ENCODE measurements at places on chromosomes 6 and 20. TPM values are rescaled to one million over a fixed set of nuclear protein-coding genes. Genes with fewer than 3 reads are reported as not detected.

DNA sequence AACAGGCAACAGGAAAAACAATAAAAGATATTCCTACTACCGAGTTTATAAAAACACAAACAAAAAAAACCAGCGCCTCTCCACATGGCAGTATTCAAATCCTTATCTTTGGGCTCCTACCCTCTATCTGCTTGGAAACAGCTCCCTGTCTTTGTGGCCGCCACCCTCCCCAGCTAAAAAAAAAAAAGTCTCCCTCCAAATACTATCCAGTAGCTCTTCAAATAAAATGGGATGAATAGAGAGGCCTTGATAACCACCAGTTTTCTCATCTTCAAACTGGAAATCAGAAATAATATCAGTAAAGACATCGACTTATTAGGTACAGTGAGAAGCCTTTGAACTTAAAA, 96.2 kb downstream of the PSMG4 start:
- DNase-seq: no peak

DNA sequence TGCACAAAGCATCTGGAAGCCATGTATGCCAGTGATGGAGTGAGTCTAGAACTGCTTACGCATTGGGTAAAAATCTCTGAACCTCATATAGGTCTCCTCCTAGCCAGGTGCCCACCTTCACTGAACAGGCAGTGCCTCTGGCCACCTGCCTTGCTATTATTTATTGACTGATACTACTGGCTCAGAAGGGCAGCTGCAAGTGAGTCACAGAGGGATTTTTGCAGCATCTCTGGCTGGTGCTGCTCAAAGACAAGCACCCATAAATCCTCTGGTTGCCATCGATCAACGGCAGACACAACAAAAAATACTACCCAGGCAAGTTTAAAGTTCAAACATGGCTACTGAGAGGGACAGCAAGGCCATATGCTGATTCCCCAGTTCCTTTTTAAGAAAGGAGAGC, 279.4 kb downstream of the UBE3D start:
- no peak for DNase-seq

- DNase-seq: no peak
Measured at GRCh38 chr6:145315982-145316600, 419.2 kb downstream of the EPM2A start.

GRCh38 chr6:25227854-25228253, 51.3 kb upstream of the CARMIL1 start:
- no peak for DNase-seq

DNA sequence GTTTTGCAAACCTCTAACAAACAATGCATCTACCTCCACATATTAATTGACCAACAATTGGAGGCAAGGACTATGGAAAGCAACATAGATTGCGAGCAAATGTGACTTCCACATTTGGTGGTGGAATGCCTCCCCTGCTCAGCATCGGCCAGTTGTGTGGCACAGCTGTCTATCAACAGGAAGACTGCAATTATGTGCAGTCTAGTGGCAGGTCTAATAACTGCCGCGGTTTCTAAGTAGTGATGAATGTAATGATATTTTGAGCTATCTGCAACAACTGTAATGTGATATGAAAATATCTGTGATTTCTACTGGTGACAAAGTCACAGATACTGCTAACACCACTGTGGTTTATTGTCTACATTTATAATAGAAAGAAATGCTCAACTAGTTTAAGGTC, 56.8 kb downstream of the NCR2 start:
- DNase-seq: no peak

Gene PSMB1
- polyA plus RNA-seq: 935 TPM

Gene PLCB4
- not detected for polyA plus RNA-seq

Gene RIMS4
- not detected for polyA plus RNA-seq

Gene MRPS26
- 70.7 TPM for polyA plus RNA-seq

GRCh38 chr20:14576196-14576877, 238.9 kb upstream of the FLRT3 start:
- no peak for DNase-seq

DNA sequence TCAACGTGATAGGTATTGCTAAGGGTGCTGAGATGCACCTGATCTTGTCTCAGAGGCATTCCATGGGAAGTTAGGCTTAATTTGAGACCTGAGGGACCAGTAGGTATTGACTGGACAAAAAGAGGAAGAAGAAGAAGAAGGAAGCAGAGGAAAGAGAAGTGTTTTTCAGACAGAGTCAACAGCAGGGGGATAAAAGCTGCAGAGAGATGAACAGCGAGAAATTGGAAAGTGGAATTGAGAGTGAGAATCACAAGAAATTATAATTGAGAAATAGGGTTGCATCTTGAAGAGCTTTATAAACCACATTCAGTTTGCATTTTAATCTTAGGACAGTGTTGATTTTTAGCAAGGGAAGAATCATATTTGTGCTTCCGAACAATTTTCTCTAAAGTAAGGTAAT, 254.0 kb downstream of the CD83 start:
- DNase-seq: no peak

DNA sequence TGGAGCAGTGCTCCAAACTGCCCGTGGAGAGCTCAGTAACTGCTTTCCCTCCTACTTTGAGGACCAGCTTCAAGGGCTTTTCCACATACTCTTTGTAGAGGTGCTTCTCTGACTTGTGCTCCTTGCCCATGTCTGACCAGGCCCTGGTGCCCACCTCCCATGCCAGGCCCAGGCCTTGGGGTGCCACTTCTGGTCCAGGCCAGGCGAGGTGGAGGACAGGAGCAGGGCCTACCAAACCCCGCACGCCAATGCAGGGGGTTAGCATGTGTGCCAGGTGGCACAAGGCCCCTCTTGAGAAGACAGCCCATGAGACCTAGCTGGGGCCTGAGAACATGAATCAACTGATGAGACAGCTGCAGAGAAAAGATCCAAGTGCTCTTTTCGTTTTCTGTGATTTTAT, 47.0 kb upstream of the PLN start:
- DNase-seq: no peak

DNA sequence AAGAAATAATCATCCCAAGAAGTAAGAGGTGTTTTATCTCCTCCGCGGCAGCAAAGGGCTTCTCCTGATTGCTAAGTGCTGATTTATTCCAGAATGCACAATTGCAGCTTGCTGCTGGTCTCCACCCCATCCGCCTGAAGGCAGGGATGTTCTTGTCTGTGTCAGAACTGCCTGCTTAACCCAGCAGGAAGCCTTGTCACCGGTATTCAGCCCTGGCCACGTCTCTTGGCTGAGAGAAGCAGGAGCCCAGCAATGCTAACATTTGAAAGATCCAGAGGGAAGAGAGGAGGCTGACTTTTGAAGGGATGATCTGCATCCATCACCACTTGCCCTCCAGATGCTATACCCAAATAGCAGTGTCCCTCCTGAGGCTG, 4.2 kb downstream of the SCML4 start:
- DNase-seq: no peak

DNA sequence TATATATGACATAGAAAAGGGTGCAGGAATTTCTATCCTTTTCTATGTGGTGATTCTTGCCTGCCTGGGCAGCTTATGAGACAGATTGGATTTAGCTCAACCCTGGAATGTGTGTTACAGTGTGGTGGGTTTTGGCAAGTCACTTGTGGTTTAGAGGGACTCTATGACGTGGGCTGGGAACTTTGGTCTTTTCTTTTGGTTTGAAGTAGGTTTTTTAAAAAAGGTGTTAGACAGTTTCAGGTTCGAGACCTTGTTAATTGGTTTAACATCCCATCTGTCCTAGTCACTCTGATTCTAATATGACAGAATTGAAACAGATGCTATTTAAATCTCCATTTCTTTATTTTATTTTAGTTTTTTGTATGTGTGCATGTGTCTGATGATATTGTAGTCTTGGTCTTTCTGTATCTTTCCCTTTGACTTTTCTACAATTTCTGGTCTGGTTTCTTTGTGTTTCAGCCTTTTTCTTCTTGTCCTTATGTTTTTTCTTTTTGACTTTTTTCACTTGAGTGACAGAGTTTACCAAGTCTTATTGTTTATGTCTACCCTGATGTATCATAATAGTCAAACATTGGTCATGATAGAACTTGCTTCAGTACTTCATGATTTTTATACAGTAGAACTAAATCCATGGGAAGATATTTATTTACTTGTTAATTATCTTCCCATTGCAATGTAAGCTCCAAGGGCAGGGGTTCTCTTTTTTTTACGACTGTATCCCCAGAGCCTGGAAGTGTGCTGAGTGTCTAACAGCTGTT, 174.3 kb downstream of the CDKAL1 start:
- DNase-seq: peak; percentile 73

Gene LCA5
- polyA plus RNA-seq: not detected

GRCh38 chr6:139962654-139963347, 588.4 kb upstream of the CITED2 start:
- no peak for DNase-seq

- DNase-seq: no peak
Measured at GRCh38 chr6:99416226-99416625, 8.9 kb downstream of the PNISR start.

- DNase-seq: no peak
Measured at GRCh38 chr20:33172781-33173180, 4.8 kb downstream of the BPIFA2 start.

DNA sequence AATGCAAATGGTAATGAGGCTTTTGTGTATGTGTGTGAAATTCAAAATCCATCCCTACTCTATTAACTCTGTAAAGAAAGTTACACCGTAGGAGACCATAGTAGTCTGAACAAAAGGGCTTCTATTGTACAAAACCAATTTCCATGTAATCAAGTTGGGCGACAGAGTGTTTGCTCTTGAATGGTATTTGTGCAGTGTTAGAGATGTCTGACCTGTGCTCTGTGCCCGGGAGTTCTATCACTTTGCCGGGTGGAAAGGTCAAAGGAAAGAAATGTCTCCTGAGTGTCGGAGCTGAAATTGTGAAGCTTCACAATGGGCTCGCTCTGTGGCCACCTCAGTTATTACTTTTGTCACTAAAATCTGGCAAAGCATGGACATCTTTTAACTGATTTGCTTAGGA, 312.0 kb downstream of the SAMD5 start:
- no peak for DNase-seq

DNA sequence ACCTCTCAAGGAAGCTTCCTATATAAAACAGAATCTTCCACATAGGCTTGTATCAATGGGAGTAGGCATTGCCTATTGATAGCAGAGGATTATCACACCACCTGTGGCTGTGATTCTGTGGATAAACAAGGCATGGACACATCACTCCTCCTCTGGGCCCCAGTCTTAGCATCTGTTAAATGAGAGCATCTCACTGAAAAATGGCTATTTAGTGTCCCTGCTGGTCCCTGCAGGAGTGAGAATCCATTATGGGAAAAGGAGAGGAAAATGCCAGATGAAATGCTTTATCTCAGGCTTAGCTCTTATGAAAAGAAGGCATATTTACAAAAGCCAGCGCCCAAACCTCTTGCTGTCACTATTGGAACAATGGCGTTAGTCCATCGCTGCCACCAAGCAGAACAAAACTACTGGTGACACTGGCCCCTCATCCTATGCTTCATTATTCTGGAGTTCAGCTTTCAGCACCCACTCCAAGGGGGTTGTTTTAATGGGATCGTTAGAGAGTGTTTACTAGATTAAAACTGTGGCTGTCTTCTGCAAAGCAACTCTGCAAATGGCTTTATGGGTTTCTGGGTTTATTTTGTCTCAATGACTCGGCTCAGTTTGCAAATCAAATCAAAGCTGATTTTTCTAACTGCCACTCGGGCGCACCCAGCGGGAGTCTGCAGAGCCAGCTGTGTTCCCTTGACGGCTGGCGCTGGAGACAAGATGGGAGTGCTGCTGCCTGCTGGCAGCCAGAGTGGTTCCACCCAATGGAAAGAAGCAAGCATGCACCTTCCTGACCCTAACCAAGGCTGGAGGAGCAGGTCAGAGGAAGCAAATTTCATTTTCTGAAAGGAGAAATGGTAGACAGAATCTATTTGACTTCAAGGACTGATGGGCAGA, 658.8 kb upstream of the CHD6 start:
- DNase-seq: no peak

- no peak for DNase-seq
Measured at GRCh38 chr6:4351520-4352321, 216.3 kb upstream of the ECI2 start.

Data from immature natural killer cell (primary cell).